Lung microvascular endothelial cell (primary cell): ENCODE measurements at places on chromosomes 7 and 10.

DNA sequence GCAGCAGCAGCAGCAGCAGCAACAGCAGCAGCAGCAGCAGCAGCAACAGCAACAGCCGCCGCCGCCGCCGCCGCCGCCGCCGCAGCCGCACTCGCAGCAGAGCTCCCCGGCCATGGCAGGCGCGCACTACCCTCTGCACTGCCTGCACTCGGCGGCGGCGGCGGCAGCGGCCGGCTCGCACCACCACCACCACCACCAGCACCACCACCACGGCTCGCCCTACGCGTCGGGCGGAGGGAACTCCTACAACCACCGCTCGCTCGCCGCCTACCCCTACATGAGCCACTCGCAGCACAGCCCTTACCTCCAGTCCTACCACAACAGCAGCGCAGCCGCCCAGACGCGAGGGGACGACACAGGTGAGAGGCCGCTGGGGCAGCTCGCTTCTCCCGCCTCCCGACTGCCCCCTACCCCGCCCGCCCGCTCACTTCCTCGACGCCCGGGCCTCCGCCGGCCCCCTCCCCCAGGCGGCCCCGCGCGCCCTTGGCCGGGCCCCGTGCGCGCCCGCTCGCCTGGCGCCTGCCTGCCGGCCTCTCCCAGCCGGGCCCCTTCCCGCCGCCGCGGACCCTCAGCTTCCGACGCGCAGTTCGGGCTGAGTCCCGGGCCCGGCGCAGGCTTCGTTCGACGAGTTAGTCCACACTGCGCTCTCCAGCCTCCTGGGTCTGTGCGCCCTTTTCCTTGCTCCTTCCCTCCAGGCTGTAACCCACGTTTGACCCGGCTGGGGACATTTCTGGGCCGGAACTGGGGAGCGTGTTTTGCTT, 882 bp downstream of the DLX6 start:
- DNase-seq, result peak; percentile 29

GRCh38 chr10:114571316-114571999, 86.6 kb downstream of the ABLIM1 start:
- no peak for DNase-seq

- DNase-seq, result no peak
These were observed 24.0 kb downstream of the LRRC20 start for GRCh38 chr10:70358446-70358845.

GRCh38 chr7:123783820-123784219, 35.0 kb upstream of the WASL start:
- no peak for DNase-seq

GRCh38 chr7:135158141-135158655, 10.3 kb downstream of the TMEM140 start:
- no peak for DNase-seq

GRCh38 chr10:69633673-69634635, 3.9 kb downstream of the FAM241B start:
- no peak for DNase-seq

GRCh38 chr7:41978858-41979257, 258.2 kb downstream of the GLI3 start:
- no peak for DNase-seq

DNA sequence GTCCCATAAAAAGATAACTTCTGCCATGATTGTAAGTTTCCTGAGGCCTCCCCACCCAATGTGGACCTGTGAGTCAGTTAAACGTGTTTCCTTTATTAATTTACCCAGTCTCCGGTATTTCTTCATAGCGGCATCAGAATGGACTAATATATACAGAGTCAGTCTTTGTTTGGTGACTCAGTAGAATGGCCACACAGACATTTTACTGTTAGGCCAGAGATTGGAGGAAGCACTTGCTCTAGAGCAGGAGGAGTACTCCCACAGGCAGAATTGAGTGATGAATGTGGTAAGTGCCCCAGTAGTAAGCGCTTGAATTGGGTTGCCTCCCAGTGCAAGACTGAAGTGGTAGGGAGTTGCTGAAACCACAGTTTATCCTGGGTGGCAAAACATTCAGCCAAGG, 149.5 kb upstream of the SMIM30 start:
- DNase-seq, result no peak

GRCh38 chr10:95693071-95693667, 558 bp downstream of the TCTN3 start:
- peak; percentile 5 for DNase-seq

DNA sequence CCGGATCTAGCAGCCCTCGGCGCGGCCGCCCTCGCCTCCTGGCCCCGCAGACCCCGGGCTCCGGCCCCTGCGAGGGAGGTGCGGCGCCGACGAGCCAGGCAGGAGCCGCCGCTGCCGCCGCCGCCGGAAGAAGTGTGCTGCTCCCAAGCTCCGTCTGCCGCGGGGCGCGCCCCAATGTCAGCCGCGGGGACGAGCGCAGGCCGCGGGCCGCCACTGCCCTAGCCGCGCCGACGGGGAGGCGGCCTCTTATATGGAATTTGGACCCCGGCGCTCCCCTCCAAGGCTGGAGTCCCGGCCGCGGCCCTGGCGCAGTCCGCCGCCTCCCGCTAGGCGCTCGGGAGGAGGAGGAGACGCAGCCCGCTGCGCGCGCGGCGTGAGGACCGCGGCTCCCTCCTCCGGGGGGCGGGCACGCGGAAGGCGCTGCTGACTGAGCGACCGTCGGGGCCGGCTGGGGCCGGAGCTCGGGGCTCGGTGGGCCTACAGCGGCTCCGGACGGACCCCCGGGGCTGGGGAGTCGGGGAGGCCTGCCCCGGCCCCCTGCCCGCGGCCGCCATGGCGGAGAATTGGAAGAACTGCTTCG, at the start of gene TRIM8:
TRIM8 (plus strand) TSS at position 414 of the 580 bp plus-strand sequence; CDS start at position 553, 139 bp downstream.
- peak; percentile 60 for DNase-seq

- no peak for DNase-seq
These were observed 55.6 kb upstream of the SEMA3E start for GRCh38 chr7:83704564-83704963.
